ENCODE measurements at places on chromosomes 2 and 18.
A peak's percentile ranks its signal among the peaks of the same experiment; 100 is the strongest.

DNA sequence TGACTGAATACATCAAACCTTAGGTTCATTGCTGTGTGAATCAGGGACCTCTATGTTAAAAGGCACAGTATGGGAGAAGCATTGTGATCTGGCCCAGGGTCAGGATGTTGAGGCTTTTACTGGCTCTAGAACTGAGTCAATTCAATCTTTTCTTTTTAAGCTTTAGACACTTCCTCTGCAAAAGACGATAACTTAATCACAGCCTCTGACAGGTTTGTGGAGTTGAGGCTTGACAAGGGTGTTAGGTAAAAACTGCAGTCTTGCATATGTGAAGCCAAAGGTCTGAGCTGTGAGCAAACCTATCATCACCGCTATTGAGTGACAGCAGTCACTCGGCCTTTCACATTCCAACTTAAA, 17.3 kb upstream of the ARHGAP25 start:
- no peaks in the 10 kb centered on the region for H3K4me1 ChIP-seq
- no peaks in the 10 kb centered on the region for H3K36me3 ChIP-seq
- no peak overlapping the region for H3K4me3 ChIP-seq
- H3K27me3 ChIP-seq: no peaks in the 10 kb centered on the region
- H3K27ac ChIP-seq: no peak overlapping the region

GRCh38 chr2:136874258-136874657, 108.9 kb downstream of the THSD7B start:
- H3K27ac ChIP-seq: no peak overlapping the region
- no peak overlapping the region for H3K4me3 ChIP-seq
- H3K27me3 ChIP-seq: no peaks in the 10 kb centered on the region
- H3K4me1 ChIP-seq: no peaks in the 10 kb centered on the region
- H3K36me3 ChIP-seq: no peaks in the 10 kb centered on the region

- no peaks in the 10 kb centered on the region for H3K36me3 ChIP-seq
- no peak overlapping the region for H3K27ac ChIP-seq
- no peak overlapping the region for H3K4me3 ChIP-seq
- no peak for DNase-seq
- H3K4me1 ChIP-seq: no peaks in the 10 kb centered on the region
- H3K27me3 ChIP-seq: no peaks in the 10 kb centered on the region
Observed at GRCh38 chr2:55966401-55967118, 43.0 kb upstream of the EFEMP1 start.

GRCh38 chr2:134287323-134287722, 33.5 kb downstream of the MGAT5 start:
- no peak for DNase-seq
- no peaks in the 10 kb centered on the region for H3K36me3 ChIP-seq
- no peak overlapping the region for H3K4me3 ChIP-seq
- H3K27me3 ChIP-seq: no peaks in the 10 kb centered on the region

DNA sequence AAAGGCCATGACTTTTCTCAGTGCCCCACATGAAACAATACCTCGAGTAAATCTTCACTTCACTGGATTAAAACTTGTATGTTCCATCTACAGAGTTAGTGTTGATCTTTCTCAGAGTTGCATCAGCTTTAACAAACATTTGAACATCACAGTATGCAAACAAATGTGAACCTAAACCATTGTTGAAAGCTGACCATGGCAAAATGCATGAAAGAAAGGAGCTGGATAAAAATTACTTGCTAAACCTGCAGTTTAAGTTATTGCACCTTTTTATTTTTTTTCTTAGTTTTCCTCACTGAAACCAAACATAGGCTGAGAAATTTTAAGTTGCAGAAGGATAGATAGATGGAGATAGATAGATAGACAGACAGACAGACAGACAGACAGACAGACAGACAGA, 107.2 kb upstream of the UGP2 start:
- 0 out of 2 replicates have a peak, but pooled peaks cover 2% of the 10 kb centered on the region for H3K4me1 ChIP-seq
- no peaks in the 10 kb centered on the region for H3K27me3 ChIP-seq
- no peak overlapping the region for H3K27ac ChIP-seq
- no peaks in the 10 kb centered on the region for H3K36me3 ChIP-seq

GRCh38 chr2:176931588-176932563, 280.7 kb upstream of the HNRNPA3 start:
- H3K36me3 ChIP-seq: no peaks in the 10 kb centered on the region
- DNase-seq: no peak
- no peak overlapping the region for H3K4me3 ChIP-seq
- no peaks in the 10 kb centered on the region for H3K4me1 ChIP-seq
- no peak overlapping the region for H3K27ac ChIP-seq

DNA sequence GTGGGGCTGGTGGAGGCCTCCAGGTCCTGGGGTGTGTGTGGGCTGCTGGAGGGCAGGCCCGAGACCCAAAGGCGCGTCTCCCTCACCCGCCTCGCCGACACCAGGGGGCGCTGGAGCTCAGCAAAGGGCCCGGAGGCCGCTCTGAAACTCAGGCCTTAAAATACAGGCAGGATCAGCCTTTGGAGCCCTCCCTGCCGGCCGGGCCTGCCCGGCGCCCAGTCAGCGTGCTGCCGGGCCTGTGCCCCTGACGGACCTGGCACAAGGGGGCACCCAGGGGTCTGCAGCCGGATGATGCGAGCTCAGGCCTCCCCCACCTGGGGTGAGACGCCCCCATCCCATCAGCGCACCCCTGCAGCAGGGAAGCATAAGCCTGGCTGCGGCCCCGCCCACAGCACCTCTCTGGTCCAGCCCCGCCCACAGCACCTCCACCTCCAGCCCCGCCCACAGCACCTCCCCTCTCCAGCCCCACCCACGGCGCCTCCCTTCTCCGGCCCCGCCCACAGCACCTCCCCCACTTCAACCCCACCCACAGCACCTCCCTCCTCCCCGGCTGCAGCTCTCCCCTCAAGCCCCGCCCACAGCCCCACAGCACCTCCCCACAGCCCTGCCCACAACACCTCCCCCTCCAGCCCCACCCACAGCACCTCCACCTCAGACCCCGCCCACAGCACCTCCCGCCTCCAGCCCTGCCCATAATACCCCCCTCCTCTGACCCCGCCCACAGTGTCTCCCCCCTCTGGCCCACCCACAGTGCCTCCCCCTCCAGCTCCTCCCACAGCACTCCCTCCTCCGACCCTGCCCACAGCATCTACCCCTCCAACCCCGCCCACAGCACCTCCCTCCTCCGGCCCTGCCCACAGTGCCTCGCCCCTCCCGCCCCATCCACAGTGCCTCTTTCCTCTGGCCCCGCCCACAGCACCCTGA, 92.8 kb upstream of the OTOS start:
- peak overlapping the region; percentile 67 for H3K4me3 ChIP-seq
- peaks cover 6% of the 10 kb centered on the region for H3K4me1 ChIP-seq
- H3K27me3 ChIP-seq: no peaks in the 10 kb centered on the region
- no peaks in the 10 kb centered on the region for H3K36me3 ChIP-seq
- H3K27ac ChIP-seq: no peak overlapping the region
- peak; percentile 93 for DNase-seq

DNA sequence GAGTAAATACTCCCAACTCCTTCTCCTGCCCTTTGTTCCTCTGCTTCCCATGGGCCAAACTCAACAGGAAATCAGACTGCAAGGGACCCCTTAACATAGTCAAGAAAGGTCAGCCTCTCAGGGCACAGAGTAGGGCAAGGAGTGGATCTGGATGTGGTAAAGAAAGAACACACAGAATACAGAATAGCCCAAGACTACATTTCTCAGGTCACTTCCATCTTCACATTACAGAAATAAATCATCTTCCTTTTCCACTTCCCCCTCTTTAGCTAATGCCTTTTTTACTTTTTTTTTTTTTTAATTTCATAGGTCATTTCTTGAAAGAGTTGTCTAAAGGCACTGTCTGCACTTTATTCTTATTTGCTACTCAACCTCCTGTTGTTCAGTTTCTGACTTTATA, 558.3 kb downstream of the TNS1 start:
- DNase-seq: no peak
- no peak overlapping the region for H3K27ac ChIP-seq
- no peaks in the 10 kb centered on the region for H3K27me3 ChIP-seq
- no peaks in the 10 kb centered on the region for H3K4me1 ChIP-seq
- no peak overlapping the region for H3K4me3 ChIP-seq

DNA sequence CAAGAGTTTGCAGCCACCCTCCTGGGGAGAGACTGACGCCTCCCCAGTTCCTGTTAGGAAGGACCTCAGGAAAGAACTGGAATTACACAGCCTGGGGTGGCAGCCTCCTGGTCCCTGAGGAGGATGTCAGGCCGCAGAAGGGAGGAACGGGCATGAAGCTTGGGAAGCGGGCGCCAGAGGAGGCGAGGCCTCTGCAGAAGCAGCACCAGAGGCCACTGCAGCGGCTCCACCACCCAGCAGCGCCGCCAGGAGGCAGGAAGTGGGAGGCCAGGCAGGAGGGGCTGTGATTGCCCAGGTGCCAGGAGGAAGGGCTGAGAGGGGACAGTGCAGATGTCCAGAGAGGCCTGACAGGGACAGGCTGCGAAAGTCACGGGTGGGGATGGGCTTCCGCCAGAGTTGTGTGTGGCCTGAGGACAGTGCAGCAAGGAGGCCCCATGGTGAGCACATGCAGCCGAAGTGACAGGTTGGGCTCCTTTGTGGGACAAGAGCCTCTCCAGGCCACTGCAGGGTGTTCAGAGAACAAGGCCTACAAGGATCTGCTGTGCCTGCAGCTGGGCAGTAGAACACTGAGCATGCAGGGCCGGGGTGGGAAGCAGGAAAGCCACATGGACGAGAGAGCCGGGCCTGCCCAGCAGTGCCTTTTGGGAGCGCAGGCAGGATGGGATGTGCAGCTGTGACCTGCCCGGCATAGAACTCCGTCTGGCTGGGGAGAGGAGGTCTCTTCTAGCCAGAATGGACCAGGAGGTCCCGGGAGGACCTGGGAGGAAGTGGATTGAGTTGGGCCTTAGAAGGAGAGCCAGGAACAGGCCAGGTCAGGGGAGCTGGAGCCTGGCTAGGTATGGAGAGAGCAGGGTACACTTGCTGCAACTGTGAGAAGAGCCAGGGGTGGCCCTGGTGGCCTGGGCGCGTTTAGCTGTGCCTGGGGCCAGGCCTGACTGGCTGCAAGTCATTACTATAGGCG, 39.1 kb upstream of the ALPP start:
- no peaks in the 10 kb centered on the region for H3K27me3 ChIP-seq
- DNase-seq: peak; percentile 89
- no peak overlapping the region for H3K4me3 ChIP-seq
- no peaks in the 10 kb centered on the region for H3K36me3 ChIP-seq
- no peak overlapping the region for H3K27ac ChIP-seq
- H3K4me1 ChIP-seq: no peaks in the 10 kb centered on the region

GRCh38 chr2:128564551-128564950, 245.9 kb upstream of the HS6ST1 start:
- H3K27me3 ChIP-seq: no peaks in the 10 kb centered on the region
- H3K4me3 ChIP-seq: no peak overlapping the region
- no peaks in the 10 kb centered on the region for H3K36me3 ChIP-seq
- DNase-seq: no peak
- no peaks in the 10 kb centered on the region for H3K4me1 ChIP-seq
- no peak overlapping the region for H3K27ac ChIP-seq

- H3K27me3 ChIP-seq: no peaks in the 10 kb centered on the region
- H3K36me3 ChIP-seq: no peaks in the 10 kb centered on the region
- no peak overlapping the region for H3K27ac ChIP-seq
- peaks cover 7% of the 10 kb centered on the region for H3K4me1 ChIP-seq
- H3K4me3 ChIP-seq: no peak overlapping the region
Observed at GRCh38 chr2:48414980-48415835, 114.7 kb upstream of the STON1 start.

GRCh38 chr2:42117923-42118753, 51.0 kb upstream of the EML4 start:
- H3K36me3 ChIP-seq: no peaks in the 10 kb centered on the region
- no peaks in the 10 kb centered on the region for H3K27me3 ChIP-seq
- H3K27ac ChIP-seq: no peak overlapping the region

GRCh38 chr18:12911929-12912703, 28.1 kb upstream of the PTPN2 start:
- H3K27me3 ChIP-seq: peaks cover 12% of the 10 kb centered on the region
- peak; percentile 54 for DNase-seq
- H3K36me3 ChIP-seq: no peaks in the 10 kb centered on the region
- no peak overlapping the region for H3K27ac ChIP-seq

GRCh38 chr2:52518678-52519077, 1248.9 kb upstream of the CHAC2 start:
- H3K36me3 ChIP-seq: no peaks in the 10 kb centered on the region
- no peak overlapping the region for H3K27ac ChIP-seq
- H3K4me3 ChIP-seq: no peak overlapping the region
- peaks cover 2% of the 10 kb centered on the region for H3K4me1 ChIP-seq
- no peak for DNase-seq

- H3K36me3 ChIP-seq: no peaks in the 10 kb centered on the region
- no peaks in the 10 kb centered on the region for H3K4me1 ChIP-seq
- H3K4me3 ChIP-seq: no peak overlapping the region
Observed at GRCh38 chr18:38025433-38026038, 459.9 kb upstream of the CELF4 start.

DNA sequence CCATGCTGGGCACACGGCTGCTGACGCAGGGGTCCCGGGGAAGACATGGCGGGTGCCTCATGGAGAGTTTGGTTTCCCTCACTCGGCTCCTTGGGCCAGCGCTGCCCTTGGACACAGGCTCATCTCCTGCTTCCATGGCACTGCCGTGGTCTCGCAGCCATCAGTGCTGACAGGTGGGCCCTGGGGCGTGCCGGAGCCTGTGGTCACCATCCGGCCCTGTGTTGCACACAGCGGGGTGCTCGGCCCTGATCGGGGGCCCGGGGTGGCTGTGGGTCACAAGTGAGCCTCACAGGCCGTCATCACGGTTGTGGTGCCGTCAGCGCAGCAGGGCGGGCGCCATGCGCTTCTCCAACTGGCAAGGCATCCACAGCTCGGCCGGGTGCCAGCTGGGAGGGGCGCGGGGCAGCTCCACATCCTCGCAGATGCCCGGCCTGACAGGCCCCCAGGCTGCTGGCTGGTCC, 582 bp downstream of the RTP5 start:
- H3K27me3 ChIP-seq: no peaks in the 10 kb centered on the region
- H3K4me3 ChIP-seq: no peak overlapping the region
- H3K27ac ChIP-seq: no peak overlapping the region
- H3K4me1 ChIP-seq: no peaks in the 10 kb centered on the region
- no peak for DNase-seq
- no peaks in the 10 kb centered on the region for H3K36me3 ChIP-seq

GRCh38 chr2:72973566-72974435, 56.5 kb downstream of the EMX1 start:
- H3K27ac ChIP-seq: no peak overlapping the region
- H3K27me3 ChIP-seq: no peaks in the 10 kb centered on the region
- H3K4me3 ChIP-seq: no peak overlapping the region

DNA sequence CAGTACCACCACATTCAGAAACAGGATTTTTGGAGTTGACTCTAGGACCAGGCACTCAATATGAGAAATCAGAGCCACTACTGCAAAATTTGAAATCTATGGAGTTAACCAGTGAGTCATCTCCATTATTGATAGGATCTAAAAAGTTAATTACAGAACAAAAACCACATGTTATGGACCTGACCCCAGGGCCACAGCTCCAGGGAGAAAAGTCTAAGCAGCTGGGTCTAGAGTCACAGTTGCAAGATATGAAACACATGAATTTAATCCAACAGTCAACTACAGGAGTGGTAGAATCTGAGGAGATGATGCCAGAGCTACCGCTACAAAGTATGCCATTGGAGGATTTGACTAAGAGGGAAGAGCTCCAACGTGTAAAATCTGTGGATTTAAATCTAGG, 13.4 kb upstream of the ZNF512 start:
- no peak for DNase-seq
- no peaks in the 10 kb centered on the region for H3K4me1 ChIP-seq
- no peaks in the 10 kb centered on the region for H3K36me3 ChIP-seq
- H3K27me3 ChIP-seq: no peaks in the 10 kb centered on the region
- no peak overlapping the region for H3K4me3 ChIP-seq
- H3K27ac ChIP-seq: no peak overlapping the region

- no peak for DNase-seq
- no peaks in the 10 kb centered on the region for H3K36me3 ChIP-seq
- H3K27ac ChIP-seq: no peak overlapping the region
- H3K27me3 ChIP-seq: no peaks in the 10 kb centered on the region
- no peak overlapping the region for H3K4me3 ChIP-seq
Observed at GRCh38 chr2:148675708-148676107, 31.2 kb downstream of the EPC2 start.
